ENCODE measurements at places on chromosomes 4 and X.

DNA sequence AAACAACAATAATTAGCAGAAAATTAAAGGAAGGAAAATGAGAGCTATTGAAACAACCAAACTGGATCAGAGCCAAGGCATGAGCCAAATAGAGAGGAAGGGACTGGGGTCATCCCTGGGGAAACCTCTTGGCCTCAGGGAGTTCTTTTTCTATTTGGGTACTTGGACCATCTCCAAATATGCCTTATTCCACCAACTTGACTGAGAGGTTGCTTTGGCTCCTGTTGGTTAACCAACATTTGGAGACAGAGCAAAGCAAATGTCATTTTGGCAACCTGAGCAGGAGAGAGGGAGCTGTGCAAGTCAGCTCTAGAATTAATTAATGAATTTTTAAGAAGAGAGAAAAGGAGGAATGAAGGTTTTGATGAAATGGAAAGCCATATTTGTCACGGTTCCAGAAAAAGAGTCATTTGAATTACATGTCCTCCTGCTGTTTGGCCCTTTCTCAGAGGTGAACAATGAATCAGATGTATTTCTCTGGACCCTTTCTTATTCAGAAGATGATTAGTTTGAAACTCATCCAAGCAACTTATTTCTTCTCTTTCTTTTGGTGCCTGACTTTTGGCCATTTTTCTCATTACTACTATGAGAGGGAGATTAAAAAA, 119.1 kb downstream of the CNKSR2 start:
- DNase-seq: no peak

DNA sequence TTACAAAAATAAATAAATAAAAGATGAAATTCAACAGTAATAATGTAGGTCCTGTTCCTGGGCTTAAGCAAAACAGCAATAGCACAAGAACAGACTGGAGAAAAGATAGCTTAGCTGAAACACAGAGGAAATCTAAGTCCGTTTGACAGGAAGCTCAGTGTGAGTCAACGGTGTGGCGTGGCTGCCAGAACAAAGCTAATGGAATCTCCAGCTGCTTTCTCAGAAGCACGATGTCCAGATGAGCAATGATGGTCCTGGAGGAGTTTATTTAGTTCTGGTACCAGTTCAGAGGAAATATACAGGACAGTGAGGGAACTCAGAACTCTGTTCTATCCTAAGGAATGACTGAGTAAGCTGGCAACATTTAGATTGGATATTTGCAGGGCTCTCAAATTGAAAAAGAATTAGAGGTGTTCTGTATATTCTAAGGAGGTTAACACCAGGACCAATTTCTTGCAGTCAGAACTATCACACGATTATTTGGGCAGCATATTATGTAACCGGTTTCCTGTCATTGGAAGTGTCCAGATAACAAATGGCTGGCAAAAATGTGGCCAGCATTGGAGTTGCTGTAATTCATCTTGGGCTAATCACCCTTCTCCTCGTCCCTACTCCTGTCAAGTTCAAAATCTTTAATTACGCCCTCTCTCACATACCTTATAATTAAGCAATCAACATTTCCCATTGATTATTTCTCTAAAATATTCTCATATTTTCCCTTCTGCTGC, 12.7 kb downstream of the GAB3 start:
- no peak for DNase-seq

DNA sequence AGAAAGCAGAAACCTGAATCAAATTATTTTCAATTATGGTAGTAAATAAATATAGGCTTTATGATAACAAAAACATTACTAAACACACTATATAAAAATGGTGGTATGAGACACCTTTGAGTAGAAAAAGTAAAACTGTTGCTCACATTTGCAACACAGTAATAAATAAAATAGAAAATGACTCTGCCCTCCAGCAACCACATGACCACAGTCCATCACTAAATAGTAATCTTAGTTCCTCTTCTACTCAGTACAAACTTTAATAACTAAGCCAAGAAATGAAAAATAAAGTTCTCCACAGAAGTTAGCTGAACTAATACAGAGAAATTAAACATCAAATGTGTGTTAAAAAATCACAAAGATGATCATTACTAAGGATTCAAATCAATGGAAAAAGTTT, 108.5 kb downstream of the ADGRA3 start:
- DNase-seq: no peak

- no peak for DNase-seq
These were observed 13.0 kb downstream of the NSDHL start for GRCh38 chrX:152843852-152844251.

- DNase-seq: no peak
These were observed 107.0 kb downstream of the ENPP6 start for GRCh38 chr4:184110452-184111224.

DNA sequence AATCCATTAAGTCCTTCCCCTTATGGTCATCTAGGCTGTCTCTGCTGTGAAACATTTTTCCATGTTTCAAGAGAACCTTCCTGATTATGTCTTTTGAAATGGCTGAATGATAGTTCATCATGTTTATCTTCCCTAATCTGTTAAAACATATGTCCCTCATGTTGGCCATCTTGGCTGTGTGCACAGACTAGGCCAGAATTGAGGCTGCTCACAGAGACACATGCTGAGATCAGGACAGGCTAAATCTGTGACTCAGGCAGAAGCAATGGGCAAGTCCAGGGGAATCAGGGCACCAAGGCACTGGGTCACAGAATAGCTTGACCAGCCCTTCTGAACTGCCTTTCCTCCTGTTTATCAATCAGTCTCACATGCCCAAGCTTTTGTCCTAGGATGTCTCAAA, 78.3 kb downstream of the FHDC1 start:
- DNase-seq: no peak

- no peak for DNase-seq
These were observed 304.1 kb upstream of the FGF13 start for GRCh38 chrX:139015627-139016026.

Data from stimulated activated CD4-positive, alpha-beta T cell treated with anti-CD3 and anti-CD28 coated beads, Interleukin-15, amount 100 ng/mL, for 1 hour (primary cell).